Lung (tissue), 17 donors: ENCODE measurements at places on chromosomes 4 and X. TPM values are rescaled to one million over a fixed set of nuclear protein-coding genes. Genes with fewer than 3 reads are reported as not detected.

Gene WNK3
- total RNA-seq: 5.2 TPM

Gene DCAF12L1
- total RNA-seq: not detected

Gene FBXL5
- total RNA-seq: 138 TPM

Gene GPRASP2
- 23.9 TPM for total RNA-seq

Gene MMRN1
- 35.3 TPM for total RNA-seq

Gene PFKFB1
- 0.34 TPM for total RNA-seq

Gene GAGE2A
- total RNA-seq: 0.52 TPM

Gene ADGRL3
- total RNA-seq: 5.4 TPM

Gene AMER1
- 4.0 TPM for total RNA-seq

Gene DTHD1
- total RNA-seq: 33.4 TPM

Gene FGB
- total RNA-seq: 1.8 TPM

Gene AMBN
- not detected for total RNA-seq

DNA sequence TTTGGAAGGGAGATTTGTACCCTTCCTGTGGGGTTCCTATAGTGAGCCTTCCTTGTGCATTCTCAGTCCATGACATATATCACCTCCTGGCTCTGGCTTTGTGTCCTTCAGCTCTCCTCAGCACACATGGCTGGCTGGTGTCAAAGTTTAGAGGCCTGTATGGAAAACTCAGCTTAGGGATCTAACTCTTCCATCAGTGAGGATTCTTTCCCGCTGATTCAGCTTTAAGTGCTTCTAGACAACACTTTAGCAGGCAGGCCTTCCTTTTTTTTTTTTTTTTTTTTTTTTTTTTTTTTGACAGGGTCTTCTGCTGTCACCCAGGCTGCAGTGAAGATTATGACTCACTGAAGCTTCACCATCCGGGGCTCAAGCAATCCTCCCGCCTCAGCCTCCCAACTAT, 84.2 kb downstream of the NPNT start:
- no peak for DNase-seq

GRCh38 chr4:53477636-53478035, 100.2 kb downstream of the FIP1L1 start:
- DNase-seq: no peak

- no peak for DNase-seq
Observed at GRCh38 chr4:1205586-1206298, 33.4 kb upstream of the SPON2 start.

GRCh38 chr4:87745064-87745807, 54.1 kb upstream of the IBSP start:
- no peak for DNase-seq

GRCh38 chrX:148609515-148610327, 109.3 kb downstream of the AFF2 start:
- DNase-seq: peak; percentile 34

DNA sequence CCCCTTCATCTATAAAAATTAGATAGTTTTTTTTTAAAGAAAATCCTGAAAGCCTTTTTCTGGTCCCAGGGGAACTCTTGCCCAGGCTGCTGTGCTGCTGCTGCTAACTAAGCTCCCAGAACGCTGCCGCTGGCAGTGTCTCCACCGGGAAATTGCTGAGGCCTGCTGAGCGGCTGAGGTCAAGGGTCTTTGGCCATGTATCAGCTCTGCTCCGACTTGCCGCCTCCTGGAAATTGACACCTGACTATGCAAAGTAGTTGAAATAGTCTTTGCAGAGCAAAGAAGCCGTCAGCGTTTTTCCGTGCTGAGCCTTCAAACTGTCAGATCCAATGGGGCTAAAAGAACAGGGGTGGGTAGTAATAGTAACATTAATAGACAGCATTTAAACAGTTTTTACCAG, 839 bp downstream of the QDPR start:
- DNase-seq: peak; percentile 39

DNA sequence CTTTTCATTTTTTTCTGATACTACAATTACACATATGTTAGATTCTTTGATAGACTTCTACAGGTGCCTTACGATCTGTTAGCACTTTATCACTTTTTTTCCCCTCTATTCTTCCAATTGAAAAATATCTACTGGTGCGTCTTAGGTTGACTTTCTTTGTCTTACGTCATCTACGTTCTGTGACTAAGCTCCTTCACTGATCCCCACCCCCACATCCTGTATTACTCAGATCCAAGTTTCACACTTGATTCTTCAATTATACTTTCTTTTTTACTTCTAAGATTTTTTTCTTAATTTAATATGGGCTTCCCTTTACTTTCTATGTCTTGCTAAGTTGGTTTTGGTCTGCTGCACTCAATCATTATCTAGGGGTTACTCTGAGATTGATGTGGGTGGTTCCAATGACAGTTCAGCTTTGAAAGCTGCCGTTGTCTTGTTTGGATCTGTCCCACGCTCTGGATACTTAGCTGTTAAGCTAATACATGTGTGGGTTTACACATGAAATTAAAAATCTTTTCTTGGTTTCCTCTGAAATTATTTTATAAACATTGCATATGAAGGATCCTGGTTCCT, 1321.1 kb downstream of the RAPGEF2 start:
- peak; percentile 9 for DNase-seq

DNA sequence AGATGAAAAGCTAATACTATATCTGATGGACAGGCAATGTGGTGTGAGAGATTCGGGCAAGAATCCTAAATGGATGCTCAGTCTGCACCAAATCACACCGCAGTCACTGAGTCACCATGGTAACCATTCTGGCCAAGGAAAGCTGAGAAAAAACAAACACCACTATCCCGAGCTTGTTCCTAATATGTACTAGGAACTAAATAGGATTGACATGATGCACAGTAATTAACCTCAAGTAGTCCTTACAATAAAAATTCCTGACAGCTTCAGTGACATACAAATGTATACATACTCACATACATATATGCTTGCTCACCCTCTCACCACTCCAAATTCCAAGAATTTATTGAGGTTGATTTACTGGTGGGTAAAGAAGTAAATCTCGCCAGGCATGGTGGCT, 1.1 kb upstream of the RAB40A start:
- DNase-seq: peak; percentile 51

- no peak for DNase-seq
Observed at GRCh38 chrX:40834225-40834624, 98.9 kb upstream of the MED14 start.

GRCh38 chr4:612052-612748, 13.2 kb upstream of the PDE6B start:
- DNase-seq: no peak

DNA sequence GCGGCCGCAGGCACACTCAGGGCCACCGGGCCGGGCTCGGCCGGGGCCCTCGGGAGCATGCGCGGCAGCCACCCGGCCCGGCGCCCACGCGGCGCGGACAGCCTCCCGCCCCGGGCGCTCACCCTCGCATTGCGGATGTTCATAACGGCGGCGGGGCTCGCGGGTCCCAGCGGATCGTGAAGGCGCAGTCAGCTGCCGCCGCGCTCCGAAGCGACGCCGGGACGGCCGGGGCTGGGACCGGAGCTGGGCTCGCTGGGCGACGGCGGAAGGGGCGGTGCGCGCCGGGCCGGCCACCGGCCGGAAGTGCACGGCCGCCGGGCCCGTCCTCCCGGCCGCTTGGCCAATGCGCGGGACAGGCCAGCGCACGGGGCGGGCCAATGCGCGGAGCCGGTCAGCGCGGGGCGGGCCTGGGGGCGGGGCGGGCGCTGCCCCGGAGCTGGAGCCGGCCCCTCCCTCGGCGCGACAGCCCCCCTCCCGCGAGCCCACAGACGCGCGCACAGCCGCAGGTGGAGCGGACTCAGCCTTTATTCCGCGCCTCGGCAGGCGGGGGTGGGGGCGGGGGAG, at the start of gene NAA10:
NAA10 (minus strand) TSS at position 276 of the 564 bp plus-strand sequence; CDS start at position 143, 133 bp downstream.
- peak; percentile 79 for DNase-seq

- DNase-seq: no peak
Observed at GRCh38 chrX:2540426-2540947, 39.7 kb upstream of the DHRSX start.

DNA sequence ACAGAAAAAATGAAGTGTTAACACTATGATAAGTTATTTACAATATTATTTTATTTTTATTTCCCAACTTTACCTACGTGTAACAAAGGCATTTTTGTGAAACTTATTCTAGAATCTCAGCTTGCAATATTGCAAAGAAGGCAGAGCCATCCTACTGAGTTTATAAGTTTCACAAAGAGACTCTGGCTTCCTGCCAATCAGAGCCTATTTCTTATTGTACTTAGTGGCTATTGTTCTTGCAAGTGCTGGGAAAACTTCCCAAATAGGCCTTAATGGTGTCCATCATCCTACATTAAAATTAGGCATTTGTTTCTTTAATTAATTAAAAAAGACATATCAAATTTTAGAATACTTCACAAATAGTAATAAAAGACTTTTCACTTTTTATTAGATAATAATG, 233.2 kb downstream of the EPHA5 start:
- peak; percentile 34 for DNase-seq

- DNase-seq: no peak
Observed at GRCh38 chr4:77613267-77613666, 7.6 kb downstream of the CXCL13 start.

DNA sequence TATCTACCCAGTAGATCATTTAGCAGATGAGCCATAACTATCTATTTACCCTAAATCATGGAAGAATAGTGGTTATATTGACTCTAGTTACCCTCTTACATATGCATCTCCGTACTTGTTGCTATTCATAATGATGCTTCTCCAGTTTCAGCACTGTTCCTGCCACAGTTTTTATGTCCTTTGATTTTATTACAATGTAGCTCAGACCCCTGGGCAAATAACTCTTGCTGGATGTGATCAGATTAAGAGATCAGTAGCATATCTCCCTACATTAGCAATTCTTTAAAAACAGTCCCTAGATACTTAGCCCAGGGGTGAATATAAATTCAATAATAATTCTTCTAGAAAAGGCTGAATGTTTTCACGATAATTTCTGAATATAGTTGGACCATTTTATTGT, 696.5 kb downstream of the ADGRL3 start:
- no peak for DNase-seq

DNA sequence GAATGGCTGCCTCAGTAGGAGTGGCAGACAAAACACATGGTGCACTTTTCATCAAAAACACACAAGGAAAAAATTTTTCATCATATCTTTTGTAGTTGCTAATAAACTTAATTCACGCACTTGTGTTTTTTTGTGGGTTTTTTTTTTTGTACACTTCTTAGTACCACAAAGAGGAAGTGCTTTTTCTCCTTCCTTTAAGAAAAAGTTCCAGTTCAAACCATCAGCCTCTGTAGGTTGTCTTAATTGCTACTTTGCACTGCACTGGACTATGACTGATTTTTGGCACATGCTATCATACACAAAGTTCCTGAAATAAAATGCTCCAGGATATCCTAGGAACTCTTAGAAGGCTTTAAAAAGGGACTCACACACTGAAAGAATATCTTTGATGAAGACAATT, at the start of gene PHEX:
PHEX (plus strand) TSS at position 242 of the 400 bp plus-strand sequence. CDS start 681 bp downstream, outside the sequence.
- DNase-seq: no peak

DNA sequence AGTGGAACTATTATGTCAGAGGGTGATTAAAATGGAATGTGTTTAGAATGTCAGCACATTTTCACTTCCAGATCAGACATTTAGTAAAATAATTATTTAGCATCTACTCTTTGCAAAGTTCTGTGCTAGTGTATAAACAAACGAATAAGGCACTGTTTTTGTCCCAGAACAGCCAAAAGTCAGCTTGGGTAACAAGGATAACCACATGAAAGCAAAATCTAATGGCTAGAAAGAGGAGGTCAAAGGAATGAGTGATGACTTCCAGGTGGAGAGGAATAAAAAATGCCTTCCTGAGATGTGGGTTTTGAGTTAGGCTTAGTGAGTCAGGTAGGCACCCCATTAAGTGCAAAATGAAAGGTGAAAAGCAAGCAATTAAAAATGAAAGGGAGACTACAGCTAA, 112.6 kb downstream of the ATP10D start:
- no peak for DNase-seq

- DNase-seq: peak; percentile 1
Observed at GRCh38 chr4:72744103-72744725, 175.2 kb upstream of the ADAMTS3 start.

DNA sequence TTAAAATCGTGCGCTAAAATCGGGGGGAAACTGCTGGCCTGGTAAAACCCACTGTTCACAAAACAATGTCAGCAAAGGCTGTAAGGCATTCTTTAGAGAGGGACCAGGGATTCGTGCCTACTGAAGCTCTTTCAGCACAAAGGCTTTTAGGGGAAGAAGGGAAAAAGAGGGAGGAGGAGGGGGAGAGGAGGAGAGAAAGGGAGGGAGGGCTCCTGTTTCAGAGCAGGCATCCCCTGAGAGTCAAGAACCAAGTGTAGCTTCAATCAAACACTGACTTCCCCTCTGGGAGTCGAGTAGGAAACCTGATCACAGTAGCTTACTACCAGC, 9.5 kb downstream of the BCOR start:
- DNase-seq: no peak

DNA sequence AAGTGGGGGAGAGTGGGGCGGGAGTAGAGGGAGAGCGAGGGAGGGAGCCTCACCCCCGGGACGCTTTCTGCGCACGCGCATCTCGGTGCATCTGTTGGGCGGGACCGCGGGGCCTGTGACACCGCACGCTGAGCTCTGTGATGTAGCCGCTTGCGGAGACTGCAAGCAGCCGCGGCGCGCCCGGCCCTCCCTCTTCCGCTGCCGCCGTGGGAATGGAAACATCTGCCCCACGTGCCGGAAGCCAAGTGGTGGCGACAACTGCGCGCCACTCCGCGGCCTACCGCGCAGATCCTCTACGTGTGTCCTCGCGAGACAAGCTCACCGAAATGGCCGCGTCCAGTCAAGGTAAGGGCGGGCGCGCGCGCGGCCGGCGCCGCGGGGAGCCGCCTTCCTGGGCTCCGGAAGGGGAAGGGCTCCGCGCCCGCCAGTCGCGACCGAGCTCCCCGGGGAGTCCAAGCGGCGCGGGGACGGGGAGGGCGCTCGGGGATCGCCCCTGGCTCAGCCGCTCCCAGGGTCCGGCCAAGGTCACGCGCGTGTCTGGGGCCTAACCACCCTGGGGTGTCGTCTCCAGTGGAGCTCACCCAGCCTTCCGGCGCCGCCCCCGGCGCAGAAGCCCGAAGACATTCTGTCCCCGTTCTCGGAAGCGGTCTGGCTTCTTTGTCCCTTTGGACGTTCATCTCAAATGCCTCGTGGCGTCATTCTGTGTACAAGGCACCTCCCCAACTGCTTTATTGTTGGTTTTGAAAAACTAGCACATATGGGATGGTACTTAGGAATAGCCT, at the start of gene FUNDC2:
FUNDC2 (plus strand) TSS at position 118 of the 782 bp plus-strand sequence; CDS start at position 213, 95 bp downstream.
- peak; percentile 96 for DNase-seq

GRCh38 chr4:128983771-128984485, 109.4 kb downstream of the SCLT1 start:
- DNase-seq: no peak

DNA sequence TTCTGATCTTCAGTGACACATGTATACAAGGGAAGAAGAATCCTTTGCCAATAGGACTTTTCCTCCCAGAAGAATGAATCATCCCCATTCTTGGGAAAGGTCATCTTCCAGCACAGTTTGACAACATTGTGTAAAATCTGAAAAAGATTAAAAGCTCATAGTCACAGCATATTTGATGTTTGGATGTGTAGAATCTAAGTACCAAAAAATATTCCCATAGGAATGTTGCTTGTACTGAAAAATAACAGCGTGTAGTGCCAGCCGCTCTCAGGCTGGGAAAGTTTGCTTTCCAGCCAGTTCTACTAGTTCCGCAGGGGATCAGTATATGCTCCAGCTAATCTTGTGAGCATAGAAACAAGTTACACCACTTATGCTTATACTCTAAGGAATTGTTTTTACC, 74.7 kb upstream of the IL13RA1 start:
- DNase-seq: peak; percentile 8
